ENCODE measurements at places on chromosomes 3 and 15. TPM values are rescaled to one million over a fixed set of nuclear protein-coding genes. Genes with fewer than 3 reads are reported as not detected.

Gene COL6A5
- not detected for polyA plus RNA-seq

Gene ROBO2
- polyA plus RNA-seq = 7.4 TPM

Gene GRAMD2A
- polyA plus RNA-seq = not detected

Gene FRMD5
- polyA plus RNA-seq = 4.8 TPM

Data from IMR-90 (cell line).